ENCODE measurements at places on chromosomes 1 and 21.
A peak's percentile ranks its signal among the peaks of the same experiment; 100 is the strongest.

DNA sequence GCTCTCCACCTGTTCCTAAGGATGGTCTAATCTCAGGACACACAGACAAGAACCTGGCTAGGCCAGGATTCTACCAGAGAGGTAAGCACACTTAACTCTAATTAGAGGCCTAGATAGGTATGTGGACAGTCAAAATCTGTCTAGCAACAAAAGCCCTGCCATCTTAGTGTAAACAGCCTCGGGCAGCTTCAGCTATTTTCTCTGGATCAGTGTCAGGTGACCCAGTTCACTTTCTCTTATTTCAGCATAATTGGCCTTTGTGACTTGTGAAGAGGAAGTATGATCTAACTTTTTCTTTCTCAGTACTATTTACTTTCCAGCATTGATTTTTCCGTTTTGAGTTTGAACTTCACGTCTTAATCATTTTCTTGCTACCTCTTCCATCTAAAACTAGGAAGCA is 217.7 kb downstream of the CRB1 start:
- no peak for DNase-seq

- no peak for DNase-seq
These were observed 5.7 kb downstream of the C1orf210 start for GRCh38 chr1:43279666-43280065.

DNA sequence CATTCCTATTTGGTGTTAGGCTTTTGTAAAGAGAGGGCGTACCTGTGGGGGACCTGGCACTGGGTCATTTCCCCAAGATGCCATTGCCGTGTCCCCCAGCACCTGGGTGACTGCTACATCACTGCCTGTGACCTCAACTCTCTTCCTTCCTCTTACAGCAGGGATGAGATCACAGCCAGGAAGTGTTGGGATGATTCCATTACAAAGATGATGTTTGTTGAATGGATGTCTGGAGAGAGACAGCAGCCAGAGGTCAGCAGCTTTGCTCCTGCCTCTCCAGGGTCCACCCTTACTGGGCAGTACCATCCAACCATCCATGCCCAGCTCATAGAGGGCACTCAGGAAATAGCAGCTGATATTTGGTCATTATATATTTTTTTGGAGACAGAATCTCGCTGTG is 35.1 kb downstream of the TMEM51 start:
- no peak for DNase-seq

GRCh38 chr1:1625824-1626206 is 6.2 kb upstream of the MMP23B start:
- DNase-seq: no peak

DNA sequence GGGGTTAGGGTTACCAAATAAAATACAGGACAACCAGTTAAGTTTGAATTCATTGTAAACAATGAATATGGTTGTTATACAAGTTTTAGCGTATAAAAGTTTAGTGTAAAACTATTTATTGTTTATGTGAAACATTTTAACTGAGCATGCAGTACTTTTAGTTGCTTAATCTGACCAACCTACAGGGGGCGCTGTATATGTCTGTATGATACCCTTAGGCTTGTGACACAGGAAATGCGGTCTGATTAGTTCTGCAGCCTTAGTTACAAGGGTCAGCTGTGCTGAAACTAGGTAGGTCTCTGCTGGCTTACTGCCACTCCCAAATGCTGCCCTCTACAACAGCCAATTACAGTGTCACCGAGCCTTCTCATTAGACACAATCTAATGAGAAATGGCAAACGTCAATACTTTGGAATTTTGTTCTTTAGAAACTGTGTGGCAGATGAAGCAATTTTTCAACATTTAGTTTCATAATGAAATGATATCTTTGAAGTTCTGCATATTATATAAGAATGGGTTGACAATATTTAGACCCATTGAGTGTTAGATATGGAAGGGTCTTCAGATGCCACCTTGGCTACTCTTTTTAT is 56.2 kb downstream of the NTNG1 start:
- DNase-seq: peak; percentile 50

DNA sequence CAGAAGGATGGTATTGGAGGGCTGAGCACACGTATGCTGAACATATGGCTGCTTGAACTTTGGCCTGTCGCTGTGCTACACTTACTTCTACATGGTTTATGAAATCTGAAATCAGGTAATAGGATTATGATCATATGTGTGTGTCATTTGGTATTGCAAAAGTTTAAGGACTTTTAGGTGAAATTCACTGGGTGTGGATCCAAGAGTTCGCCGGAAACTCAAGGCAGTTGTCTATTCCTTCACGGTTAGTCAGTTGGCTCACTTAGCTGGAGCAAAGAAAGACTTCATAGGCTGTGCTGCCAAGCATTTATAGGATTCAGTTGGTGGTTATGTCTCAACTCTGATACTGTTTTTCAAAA is 927 bp downstream of the UAP1 start:
- no peak for DNase-seq

- DNase-seq: peak; percentile 30
These were observed 31.5 kb downstream of the SNAP47 start for GRCh38 chr1:227766653-227767277.

- DNase-seq: no peak
These were observed 8.6 kb upstream of the NKAIN1 start for GRCh38 chr1:31248276-31248675.

DNA sequence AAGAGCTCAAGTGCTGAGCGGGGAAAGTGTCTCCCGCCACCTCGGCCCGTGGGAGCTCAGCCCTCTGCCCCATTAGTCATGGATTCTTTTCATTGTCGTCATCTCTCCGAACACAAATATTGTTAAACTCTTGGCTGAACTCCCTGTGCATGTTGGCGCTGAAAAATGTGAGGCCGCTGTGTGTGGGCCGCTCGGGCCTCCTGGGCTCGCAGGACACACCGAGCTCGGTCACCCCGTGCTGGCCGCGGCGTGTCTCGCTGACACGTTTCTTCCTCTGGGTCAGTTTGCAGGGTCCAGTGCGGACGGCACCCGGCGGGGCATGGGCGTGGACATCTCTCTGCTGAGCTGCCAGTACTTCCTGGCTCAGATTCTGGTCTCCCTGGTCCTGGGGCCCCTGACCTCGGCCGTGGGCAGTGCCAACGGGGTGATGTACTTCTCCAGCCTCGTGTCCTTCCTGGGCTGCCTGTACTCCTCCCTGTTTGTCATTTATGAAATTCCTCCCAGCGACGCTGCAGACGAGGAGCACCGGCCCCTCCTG is 25.6 kb downstream of the SLC45A1 start:
- no peak for DNase-seq

DNA sequence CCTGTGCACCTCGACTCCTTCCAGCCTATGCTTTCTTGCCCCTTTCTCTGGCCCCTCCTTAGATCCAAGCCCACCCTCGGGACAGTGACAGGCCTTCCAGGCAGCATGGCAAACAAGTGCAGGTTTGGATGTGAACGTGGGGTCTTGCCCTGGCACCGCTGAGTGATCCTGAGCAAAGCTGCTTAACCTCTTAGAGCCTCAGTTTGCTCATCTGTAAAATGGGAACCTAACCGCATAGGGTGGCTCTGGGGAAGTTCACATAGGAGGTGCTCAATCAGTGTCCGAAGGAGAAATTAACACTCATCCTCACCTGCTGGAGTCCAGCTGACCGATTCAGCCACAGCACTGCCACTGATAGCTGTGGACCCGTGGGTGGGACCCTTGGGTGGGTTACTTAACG is 7.2 kb downstream of the MFAP2 start:
- no peak for DNase-seq

GRCh38 chr1:12555411-12556367 is 62.3 kb downstream of the DHRS3 start:
- no peak for DNase-seq

DNA sequence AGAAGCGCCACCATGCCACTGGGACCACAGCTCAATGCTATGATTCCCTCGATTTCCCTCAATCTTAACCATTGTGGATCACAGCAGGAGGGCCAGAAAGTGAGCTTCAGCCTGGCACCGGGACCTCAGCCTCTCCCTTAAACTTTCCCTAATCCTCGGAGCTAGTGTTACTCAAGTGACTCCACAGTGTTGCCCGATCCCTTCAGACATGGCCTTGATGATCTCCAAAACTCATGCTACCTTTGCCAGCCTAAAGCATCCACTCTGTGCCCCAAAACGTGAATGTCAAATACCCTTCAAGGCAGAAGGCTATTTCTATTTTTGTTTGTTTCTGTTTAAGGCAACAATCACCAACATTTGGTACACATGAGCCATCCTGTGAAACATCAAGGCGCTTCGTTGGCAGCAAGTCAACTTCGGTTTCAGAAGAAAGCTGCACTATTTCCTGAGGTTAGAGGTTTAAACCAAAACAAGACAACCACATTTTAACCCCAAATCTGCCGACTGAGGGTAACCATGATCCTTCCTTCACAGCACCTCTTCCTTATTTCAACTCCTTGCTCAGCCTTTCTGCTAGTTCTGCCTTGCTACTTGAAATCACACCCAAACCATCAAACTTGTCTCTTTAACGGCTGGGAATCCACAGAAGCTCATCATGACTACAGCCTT is 94.4 kb upstream of the KRTAP19-8 start:
- peak; percentile 83 for DNase-seq

GRCh38 chr1:3638676-3639075 is 11.2 kb downstream of the WRAP73 start:
- no peak for DNase-seq

DNA sequence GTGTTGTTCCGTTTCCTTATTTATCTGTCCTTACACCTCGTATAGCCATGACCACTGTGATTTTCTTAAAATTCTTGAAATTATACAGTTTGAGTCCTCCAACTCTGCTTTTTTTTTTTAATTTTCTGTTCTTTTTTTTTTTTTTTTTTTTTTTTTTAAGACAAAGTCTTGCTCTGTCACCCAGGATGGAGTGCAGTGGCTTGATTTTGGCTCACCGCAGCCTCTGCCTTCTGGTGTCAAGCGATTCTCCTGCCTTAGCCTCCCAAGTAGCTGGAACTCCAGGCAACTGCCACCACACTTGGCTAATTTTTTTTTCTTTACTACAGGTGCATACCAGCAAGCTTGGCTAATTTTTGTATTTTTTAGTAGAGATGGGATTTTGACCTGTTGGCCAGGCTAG is 48.9 kb downstream of the DIP2A start:
- no peak for DNase-seq

DNA sequence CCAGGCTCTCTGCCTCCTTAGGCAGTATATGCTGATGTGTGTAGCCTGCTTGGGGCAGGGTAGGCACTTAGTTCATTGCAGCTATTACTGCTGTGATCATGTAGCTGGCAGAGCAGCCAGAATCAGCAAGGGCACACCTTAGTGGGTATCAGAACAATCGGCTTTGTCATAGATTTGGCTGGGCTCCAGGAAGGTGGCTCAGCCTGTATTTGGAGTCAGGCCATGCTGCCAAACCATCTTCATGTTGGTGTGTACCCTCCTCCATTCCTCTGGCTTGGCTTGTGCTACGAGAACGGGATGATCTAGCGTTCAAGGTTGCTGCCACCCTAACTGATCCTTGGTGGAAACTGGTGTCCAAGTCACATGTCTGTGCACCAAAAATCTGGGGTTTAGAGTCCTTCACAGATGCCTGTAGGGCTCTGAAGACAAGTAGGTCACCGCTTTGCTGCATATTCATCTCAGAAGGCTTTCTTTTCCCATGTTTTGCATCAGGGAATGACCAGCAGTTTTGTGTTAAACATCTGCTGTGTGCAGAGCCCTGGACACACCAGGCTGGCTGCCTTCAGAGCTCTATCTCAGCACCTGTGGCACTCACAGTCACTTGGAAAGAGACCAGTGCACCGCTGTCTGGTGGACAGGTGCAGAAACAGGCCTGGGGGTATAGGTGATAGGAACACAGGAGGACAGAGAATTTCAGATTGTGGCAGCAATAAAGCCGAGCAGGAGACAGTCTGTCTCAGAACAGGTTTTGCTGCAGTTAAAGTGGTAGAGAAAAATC is 23.7 kb downstream of the VANGL1 start:
- DNase-seq: no peak

DNA sequence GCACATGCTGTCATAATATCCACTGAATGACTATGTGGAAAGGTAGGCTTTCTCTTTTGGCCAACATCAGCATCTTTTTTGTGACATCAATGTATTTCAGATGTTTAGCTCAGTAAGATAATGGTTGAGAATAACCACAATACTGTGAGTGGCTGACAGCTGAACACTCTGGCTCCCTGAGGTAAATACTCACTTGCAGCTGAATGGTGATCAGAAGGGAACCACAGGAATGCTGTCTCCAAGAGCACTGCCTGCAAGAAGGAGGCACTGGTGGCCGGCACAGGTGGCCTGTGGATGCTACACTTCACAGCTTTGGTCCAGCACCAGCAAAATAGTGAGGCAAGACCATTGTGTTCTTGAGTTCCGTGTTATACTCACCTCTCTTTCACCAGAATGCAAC is 118.7 kb upstream of the PPM1J start:
- no peak for DNase-seq
